ENCODE measurements at places on chromosomes 16 and 17.
A peak's percentile ranks its signal among the peaks of the same experiment; 100 is the strongest.

DNA sequence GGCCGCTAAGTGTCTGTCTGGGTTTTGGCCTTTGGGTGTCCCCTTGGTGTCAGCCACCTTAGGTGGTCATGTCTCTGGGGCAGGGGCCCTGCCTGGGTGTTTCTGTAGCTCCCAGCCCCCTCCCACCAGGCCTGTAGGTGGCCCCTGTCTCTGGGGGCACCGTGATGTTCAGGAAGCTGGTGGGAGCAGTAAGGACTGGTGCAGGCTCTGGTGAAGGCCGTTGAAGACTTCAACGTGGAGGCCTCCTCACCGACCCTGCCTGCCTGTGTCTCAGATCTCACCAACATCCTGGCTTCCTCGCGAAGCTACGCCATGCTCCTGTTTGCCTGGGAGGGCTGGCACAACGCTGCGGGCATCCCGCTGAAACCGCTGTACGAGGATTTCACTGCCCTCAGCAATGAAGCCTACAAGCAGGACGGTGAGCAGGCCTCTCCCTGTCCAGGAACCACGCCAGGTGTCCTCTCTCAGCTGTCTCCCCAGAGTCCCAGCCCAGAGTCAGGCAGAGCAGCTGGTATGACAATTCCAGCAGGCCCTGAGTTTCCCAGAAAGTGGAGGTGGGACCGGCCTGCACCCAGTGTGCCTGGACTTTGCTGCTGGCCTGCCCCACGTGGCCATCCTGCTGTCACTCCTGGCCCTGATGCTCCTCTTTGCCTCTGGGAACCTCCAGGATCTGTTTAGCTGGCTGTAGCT lies 2.8 kb downstream of the ACE start:
- DNase-seq = no peak

GRCh38 chr16:67666559-67667452 lies at the start of the genes C16orf86 and ENKD1:
C16orf86 (plus strand) TSS chr16:67666814; CDS start chr16:67666971, 157 bp downstream.
ENKD1 (minus strand) TSS chr16:67666750; CDS start chr16:67666442, 308 bp downstream.
- DNase-seq = peak; percentile 74

GRCh38 chr16:54289945-54290832 lies 3.6 kb upstream of the IRX3 start:
- no peak for DNase-seq

DNA sequence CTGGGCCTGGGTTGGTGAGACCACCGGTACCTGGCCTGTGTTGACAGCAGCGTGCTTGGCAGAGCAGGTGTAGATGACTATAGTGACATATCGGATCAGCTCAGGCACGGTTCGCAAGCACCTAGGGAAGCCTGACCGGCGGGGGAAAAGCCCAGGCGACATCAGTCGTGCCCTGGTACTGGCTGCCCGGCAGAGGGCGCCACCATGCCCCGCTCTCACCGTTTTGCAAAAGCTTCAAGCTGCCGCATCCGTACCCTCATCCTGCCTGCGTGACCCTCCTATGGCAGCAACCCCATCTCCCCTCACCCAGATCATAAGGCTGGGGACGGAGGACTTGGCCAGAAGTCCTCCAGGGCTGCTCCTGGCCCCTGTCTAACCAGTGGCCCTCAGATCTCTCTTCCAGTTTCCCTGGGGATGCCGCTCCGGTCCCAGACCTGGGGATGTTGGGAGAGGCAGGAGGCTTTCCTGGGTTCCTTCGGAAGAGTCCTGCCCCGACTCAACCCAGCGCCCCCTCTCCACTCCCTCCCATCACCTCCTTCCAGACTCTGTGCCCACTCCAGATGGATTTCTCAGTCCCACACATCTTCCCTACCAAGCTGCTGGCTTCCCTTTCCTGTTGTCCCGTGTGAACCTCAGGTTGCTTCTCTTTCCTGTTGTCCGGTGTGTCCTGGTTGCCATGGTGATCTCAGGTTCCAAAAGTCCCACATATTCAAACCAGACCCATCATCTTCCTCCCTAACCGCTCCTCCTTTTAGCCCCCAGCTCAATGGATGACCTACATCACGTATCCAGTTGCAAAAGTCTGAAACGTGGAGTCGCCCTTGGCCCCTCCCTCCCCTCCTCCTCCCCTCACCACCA lies 13.7 kb downstream of the ALOX12B start:
- peak; percentile 81 for DNase-seq

DNA sequence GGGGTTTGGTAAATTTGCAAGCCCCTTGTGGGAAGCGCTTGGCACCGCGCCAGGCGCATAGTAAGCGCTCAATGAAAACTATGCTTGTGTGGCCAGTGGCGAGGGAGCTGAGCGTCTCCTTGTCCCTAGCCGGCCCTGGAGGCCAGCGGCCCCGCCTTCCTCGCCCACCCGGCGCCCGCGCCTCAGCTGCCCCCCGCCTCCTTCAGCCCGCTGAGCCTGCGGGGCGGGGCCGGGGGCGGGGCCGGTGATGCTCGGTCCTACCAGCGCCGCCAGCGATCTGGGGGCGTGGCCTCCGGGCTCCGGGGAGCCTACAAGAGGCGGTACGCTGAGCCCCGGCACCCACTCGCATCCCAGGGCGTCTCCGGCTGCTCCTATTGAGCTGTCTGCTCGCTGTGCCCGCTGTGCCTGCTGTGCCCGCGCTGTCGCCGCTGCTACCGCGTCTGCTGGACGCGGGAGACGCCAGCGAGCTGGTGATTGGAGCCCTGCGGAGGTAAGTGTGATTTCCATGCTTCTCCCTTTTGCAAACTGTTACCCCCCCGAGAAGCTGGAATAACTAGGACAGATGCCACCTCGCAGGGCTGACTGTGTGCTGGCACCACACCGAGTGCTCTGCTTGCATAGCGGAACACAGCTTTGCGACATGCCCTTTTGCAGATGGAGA lies at the start of gene CRISPLD2:
Gene CRISPLD2 (plus strand): TSS at position 342 of the 661 bp plus-strand sequence. CDS start 18,511 bp downstream, outside the sequence.
- peak; percentile 78 for DNase-seq

GRCh38 chr17:76296186-76296585 lies 11.9 kb downstream of the QRICH2 start:
- DNase-seq = no peak

DNA sequence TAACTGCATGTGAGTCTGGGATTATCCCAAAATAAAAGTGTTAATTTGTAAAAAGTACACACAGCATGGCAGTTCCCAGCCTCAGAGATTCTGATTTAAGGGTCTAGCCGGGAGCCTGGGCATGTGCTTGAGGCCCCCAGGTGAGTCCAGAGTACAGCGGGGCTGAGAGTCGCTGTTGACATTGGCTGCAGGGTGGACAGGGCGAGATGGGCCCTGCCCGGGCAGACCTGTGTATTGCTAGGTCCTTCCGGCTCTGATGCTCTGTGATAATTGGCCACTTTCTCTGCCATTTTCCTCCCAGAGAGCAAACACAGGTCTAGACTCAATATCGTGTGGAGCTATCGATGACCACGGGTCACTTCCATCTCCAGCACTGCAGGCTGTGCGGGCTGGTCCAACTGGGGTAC lies 73.6 kb downstream of the ABCC6 start:
- no peak for DNase-seq

DNA sequence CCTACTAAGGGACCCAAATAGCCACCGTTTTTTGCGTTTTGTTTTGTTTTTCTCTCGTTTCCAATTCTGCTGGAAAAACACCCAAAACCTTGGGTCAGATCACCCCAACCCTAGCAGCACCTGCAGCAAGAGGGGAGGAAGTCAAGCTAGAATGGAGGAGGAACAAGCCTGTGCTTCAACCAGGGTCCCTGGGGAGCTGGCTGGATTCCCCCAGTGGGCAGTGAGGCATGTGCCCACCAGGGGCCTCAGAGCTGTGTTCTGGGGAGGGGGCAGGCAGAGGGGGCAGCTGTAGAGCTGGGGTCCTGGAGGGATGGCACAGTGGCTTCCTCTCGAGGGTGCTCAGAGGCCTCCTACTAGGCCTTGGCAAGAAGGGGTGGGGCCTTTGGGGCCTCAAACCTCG lies 6.5 kb downstream of the CD79B start:
- no peak for DNase-seq

DNA sequence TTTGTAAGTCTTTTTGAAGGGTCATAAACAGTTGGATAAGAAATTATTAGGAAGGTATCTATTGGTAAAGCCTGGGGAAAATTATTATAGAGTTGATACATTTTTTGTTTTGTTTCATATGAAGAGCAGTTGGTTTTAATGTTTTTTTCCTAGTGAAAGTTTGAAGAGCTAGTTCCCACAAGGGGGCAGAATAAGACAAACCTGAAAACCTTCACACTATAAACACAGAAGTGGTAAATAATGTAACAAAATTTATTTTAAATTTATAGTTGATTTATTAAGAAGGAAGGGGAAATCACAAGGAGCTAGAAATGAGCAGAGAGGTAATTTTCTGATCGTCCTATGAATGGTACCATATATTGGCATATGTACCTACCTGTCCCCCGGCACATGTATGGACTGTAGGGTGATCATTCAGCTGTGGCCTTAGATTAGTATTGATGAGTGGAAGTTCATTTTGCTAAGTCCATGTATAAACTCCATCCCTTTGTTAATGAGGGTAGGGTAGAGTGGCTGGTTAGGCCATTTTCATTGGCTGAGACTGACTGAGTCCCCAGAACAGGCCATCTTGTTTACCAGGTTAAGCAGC lies 116.3 kb downstream of the TANC2 start:
- no peak for DNase-seq

GRCh38 chr17:38702916-38703741 lies 1.9 kb upstream of the MLLT6 start:
- DNase-seq = no peak

- no peak for DNase-seq
Measured at GRCh38 chr17:36017799-36018198, at the start of gene CCL23. CCL23 (minus strand) TSS chr17:36017972; CDS start chr17:36017897, 75 bp downstream.

DNA sequence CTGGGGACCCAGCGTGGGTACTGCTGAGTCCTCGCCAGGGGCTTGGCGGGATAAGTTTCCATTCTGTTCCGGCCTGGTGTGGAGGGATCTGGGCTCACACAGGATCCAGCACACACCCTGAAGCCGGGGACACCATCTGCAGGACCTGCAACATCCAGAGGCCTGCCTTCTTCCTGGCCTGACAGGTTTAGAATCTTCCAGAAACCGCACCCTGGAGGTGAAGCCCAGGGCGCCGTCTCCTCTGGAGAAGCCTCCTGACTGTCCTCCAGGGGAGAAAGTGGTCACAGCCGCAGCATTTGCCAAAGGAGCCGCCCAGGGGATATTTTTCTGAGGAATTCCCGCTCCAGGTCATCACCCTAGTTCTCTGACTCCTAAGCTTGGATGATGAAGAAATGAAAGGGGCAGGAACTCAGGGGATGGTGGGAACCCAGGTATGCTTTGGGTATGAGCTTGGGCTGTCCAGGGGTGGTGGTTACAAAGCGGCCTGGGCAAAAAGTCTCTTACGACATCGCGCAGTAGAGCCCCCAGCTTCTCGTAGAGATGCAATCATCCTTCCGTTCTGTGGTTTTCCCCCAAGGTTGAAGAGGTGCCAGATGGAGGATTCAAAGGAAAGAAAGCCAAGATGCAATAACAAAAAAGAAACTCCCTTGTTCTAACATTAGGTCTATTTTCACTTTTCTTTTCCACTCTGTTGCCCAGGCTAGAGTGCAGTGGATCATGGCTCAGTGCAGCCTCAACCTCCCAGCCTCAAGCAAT lies 9.1 kb upstream of the CRISPLD2 start:
- DNase-seq = no peak

DNA sequence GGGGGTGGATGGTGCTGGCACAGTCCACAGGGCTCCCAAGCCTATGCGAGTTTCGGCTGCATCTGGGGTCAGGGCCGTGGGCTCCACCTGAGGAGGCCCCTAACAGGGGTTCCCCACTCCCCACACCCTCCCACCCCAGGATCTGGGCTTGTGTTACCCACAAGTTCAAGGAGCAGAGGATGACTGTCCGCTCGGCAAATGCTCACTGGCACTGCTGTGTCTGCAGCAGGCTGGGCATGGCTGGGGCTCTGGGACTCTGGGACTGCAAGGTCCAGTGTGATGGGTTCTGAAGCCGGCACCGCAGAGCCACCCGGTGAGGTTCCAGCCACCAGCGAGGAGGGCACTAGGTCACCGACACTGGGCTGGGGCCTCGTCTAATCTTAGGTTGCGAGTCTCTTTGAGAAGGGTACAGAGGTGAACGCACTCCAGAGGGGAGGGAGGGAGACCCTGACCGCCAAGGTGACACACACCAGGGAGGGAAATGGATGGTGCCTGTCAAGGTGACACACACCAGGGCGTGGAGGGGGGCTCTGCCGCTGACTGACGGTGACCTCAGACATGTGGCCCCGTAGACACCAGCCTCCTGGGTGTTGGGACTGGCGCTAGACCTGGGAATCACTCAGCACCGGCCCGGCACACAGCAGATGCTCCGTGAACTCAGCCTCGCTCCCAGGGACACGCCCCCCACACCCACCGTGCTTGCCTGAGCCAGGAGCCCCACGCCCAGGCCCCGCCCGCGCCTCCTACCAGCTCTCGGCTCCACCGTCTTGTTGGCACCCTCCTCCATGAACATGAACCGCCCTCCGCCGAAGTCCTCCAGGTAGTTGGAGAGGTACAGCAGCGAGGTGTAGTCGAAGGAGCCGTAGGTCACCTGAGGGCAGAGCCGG lies 20.5 kb upstream of the HEXD start:
- DNase-seq = no peak

- no peak for DNase-seq
Measured at GRCh38 chr16:70598937-70599503, 47.3 kb upstream of the IL34 start.

DNA sequence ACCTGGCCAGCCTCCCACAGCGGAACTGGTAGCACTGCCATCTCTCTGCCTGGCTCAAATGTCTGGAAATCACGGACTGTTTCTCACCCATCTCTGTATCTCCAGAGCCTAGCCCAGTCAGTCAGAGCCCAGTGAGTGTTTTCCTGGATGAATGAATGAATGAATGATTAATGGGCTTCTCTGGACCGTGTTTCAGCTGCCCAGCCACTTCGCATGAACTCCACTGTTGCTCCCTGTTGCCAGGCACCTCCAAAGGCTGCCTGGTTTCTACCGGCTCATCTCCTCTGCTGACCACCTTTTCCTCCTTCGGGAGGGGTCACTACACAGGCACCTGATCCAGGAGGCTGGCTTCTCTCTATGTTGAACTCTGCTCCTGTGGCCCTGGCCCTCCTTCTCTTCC lies 91.0 kb upstream of the SDK2 start:
- DNase-seq = no peak

DNA sequence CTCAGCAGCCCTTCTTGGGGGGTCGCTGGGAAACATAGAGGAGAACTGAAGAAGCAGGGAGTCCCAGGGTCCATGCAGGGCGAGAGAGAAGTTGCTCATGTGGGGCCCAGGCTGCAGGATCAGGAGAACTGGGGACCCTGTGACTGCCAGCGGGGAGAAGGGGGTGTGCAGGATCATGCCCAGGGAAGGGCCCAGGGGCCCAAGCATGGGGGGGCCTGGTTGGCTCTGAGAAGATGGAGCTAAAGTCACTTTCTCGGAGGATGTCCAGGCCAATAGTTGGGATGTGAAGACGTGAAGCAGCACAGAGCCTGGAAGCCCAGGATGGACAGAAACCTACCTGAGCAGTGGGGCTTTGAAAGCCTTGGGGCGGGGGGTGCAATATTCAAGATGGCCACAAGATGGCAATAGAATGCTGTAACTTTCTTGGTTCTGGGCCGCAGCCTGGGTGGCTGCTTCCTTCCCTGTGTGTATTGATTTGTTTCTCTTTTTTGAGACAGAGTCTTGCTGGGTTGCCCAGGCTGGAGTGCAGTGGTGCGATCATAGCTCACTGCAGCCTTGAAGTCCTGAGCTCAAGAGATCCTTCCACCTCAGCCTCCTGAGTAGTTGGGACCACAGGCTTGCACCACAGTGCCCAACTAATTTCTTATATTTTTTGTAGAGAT lies 3.4 kb downstream of the STH start:
- peak; percentile 71 for DNase-seq
